ENCODE measurements at places on chromosomes 5 and 9. TPM values are rescaled to one million over a fixed set of nuclear protein-coding genes. Genes with fewer than 3 reads are reported as not detected.

- no peak for DNase-seq
Observed at GRCh38 chr5:154309371-154309745, 118.8 kb downstream of the GALNT10 start.

DNA sequence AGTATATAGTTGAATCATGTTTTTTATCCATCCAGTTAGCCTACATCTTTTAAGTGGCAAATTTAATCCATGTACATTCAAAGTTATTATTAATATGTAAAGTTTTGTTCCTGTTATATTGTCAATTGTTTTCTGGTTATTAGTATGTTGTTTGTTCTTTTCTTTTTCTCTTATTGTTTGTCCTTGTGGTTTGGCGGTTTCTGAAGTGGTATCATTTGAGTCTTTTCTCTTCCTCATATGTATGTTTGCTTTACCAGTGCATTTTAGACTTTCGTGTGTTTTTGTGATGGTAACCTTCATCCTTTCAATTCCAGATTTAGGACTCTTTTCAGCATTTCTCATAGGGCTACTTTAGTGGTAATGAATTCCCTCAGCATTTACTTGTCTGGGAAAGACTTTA, 130.4 kb upstream of the RFX3 start:
- DNase-seq: no peak

Gene PDE8B
- total RNA-seq: 0.82 TPM

DNA sequence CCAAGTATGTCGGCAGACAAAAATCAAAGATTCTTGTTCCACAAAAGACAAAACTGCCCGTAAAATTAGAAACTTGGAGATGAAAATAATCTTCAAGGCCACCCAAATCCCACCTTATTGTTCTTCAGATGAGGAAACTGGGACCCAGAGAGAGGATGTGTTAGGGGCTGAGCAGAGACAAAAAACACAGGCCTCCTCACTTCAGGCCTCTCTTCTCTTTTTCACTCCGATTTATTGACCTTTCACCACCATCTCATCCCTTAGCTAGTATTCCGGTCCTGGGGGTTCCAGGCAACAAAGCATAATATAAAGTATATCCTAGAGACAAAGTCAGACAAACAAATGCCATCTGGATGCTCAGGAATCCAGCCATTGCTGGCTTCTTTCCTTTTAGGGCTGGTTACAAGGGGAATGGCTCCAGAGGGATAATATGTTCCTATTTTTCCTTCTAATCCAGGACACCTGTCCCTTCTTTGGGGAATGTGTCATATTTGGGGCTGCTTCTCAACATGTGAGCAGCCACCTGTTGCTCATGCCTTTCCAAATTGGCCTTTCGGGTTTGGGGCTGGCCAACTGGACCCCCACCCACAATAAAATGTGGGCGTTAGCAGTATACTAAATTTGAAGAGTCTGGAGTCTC, 42.2 kb upstream of the AFAP1L1 start:
- no peak for DNase-seq

Gene ADAMTSL1
- not detected for total RNA-seq

Gene KIF24
- total RNA-seq: 0.50 TPM

Gene AGXT2
- not detected for total RNA-seq

Gene TAF11L10
- not detected for total RNA-seq

GRCh38 chr5:33934176-33934575, 2.0 kb upstream of the RXFP3 start:
- DNase-seq: no peak

- no peak for DNase-seq
Observed at GRCh38 chr5:35990941-35991611, at the start of gene UGT3A1. UGT3A1 (minus strand) TSS chr5:35991390; CDS start chr5:35991240, 150 bp downstream.

DNA sequence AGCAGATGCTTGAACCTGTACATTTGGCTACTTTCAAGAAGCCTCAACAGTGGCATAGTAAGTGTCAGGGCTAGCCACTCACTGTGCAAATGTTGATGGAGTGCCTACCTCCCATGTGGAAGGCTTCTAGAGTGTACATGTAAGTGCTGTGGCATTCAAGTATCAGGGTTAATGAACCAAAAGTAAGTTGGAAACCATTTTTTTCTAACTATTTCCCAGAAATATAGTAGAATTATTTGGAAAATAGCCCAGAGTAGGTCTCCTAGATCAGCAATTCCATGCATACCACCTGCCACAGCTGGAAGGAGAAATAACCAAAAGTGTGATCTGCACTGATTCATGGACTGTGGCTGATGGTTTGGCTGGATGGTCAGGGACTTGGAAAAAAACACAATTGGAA, 53.3 kb downstream of the FOXD1 start:
- no peak for DNase-seq

Gene NMUR2
- not detected for total RNA-seq

DNA sequence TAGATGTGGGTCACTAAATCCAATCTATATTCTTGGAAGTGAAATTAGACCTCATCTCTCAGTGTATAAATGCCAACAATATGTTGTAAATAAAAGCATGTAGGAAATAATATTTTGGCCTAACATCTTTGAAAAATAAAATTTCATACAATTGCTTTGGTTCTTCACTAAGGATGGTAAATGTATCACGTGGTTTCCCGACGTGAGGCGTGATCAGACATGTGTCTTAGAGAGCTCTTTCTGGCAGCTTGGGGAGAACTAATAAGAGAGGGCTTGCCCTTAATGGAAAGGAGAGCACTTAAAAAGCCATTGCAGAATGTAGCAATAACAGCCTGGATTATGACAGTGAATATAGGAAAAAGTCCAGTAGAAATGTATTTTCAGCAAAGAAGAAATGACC, 602.6 kb downstream of the CDH12 start:
- DNase-seq: no peak

GRCh38 chr5:97125125-97125683, 17.2 kb downstream of the LIX1 start:
- DNase-seq: no peak

Gene GABRA6
- not detected for total RNA-seq
